ENCODE measurements at places on chromosomes 2 and 18.

GRCh38 chr2:3305952-3306351 is 71.7 kb downstream of the EIPR1 start:
- no peak for DNase-seq

DNA sequence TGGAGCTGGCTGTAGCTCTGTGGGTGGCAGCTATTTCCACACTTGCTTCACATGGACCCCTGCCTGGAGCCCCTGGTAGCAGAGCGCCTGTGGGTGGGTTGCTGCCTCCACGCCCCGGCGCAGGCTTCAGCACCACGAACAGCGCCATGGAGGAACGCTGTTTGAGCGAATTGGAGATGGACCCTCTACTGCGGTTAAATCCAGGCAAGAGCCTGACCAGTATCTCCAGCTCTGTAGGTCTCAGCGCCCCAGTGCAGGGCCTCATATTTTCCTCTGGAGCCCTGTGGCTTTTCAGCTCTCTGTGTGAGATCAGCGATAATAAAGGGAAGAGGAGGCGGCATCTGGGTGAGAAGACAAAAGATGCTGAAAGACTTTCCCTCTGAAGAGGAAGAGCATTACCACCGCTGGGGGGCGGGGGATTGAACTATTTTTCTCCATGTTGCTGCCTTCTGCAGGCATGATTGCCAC is 12.0 kb downstream of the ONECUT2 start:
- DNase-seq = no peak

DNA sequence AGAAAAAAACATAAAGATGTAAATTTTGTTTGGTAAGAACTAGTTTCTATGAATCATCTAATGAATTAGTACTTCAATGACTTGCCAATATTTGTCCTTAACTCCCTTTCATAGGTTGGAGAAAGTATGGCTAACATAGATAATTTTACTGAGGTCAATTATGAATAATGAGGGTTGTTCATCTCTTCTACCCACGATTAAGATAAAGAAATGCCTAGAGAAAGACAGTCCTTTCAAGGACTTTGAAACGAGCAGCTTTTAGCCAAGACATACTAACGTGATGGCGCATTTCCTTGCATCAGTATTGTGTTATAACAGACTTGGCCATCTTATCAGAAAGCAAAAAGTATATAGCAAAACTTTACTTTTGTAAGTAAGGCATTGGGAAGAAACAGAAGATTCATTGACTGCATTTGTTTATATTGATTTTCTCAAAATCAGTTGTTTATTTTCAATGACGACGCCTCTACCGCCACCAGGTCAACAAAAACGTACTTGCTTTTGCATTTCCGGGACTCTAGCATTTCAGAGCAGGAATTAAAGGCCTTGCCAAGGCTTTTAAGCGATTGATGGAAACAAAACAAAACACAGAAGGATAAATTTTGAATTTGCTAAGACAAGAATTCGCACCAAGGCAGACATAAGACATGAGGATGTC is 961 bp downstream of the RBM43 start:
- no peak for DNase-seq

GRCh38 chr2:65495251-65495877 is 63.0 kb upstream of the SPRED2 start:
- DNase-seq = peak; percentile 51

DNA sequence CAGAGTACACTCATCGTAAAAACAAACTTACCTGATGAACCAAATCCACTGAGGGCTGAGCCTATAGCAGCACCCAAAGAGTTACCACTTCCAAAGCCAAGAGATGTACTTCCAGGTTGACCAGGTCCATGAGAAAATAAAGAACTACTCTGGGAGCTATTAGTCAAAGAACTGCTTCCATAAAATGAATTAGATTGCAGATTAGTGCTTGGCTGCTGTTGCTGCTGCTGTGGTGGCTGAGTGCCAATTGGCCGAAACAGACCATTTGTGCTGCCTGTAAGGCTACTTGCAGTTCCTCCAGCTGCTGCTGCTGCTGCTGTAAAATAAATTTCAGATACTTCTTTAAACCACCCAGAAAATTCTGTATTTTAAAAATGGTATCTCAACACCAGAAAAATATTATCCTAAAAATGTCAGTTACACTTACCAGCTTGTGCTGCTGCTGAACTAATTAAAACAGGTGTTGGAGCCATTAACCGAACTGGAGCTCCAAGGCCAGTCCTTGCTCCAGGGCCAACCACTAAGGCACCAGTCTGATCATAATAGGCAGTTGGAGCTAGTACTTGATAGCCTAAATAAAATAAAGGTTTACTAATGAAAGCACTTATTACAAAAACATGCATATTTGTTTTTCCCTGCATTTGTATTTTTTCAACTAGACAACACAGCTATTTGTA is 58.1 kb upstream of the SDC1 start:
- DNase-seq = no peak

GRCh38 chr2:161576421-161576820 is 47.8 kb upstream of the SLC4A10 start:
- no peak for DNase-seq

- DNase-seq = no peak
These were observed 29.6 kb downstream of the SH3BP4 start for GRCh38 chr2:234981197-234982095.

- no peak for DNase-seq
These were observed 10.2 kb downstream of the C18orf32 start for GRCh38 chr18:49476664-49477411.

Measured in SK-N-MC (cell line).